Thyroid gland (tissue), 4 donors: ENCODE measurements at places on chromosomes 7 and 10. TPM values are rescaled to one million over a fixed set of nuclear protein-coding genes. Genes with fewer than 3 reads are reported as not detected.

The STEAP2 gene
- total RNA-seq, result 25.9 TPM

The THSD7A gene
- total RNA-seq, result 5.9 TPM

The NME8 gene
- total RNA-seq, result not detected

The MKI67 gene
- 1.1 TPM for total RNA-seq

The GDF2 gene
- not detected for total RNA-seq

The SPACDR gene
- total RNA-seq, result not detected

The SEPTIN14 gene
- total RNA-seq, result not detected

The PRR15 gene
- total RNA-seq, result 2.7 TPM

The SLC16A9 gene
- 35.6 TPM for total RNA-seq

The MXI1 gene
- total RNA-seq, result 57.7 TPM

The SLC18A2 gene
- not detected for total RNA-seq

The GDF10 gene
- total RNA-seq, result 9.1 TPM

The PAX4 gene
- not detected for total RNA-seq

The HTR7 gene
- not detected for total RNA-seq

The ARL4A gene
- total RNA-seq, result 30.6 TPM

The CCL24 gene
- total RNA-seq, result not detected

The CFAP70 gene
- 12.5 TPM for total RNA-seq

The LRRC4 gene
- 3.7 TPM for total RNA-seq

The ARPC1A gene
- 151 TPM for total RNA-seq

The PPIA gene
- 2,051 TPM for total RNA-seq

The SPDYE6 gene
- not detected for total RNA-seq

The STOX1 gene
- 8.9 TPM for total RNA-seq

The PLEKHS1 gene
- total RNA-seq, result not detected

The STEAP1 gene
- 1.4 TPM for total RNA-seq

The SEMA3A gene
- 17.9 TPM for total RNA-seq

The HOXA7 gene
- total RNA-seq, result 0.94 TPM

The PRKAR1B gene
- 15.6 TPM for total RNA-seq

The CNPY4 gene
- 4.1 TPM for total RNA-seq

The TRPV5 gene
- total RNA-seq, result not detected

The INTS1 gene
- 72.3 TPM for total RNA-seq

The NKX1-2 gene
- not detected for total RNA-seq

The SYNPO2L gene
- not detected for total RNA-seq

The ETV1 gene
- total RNA-seq, result 8.9 TPM

The SMNDC1 gene
- total RNA-seq, result 14.2 TPM

The LRGUK gene
- total RNA-seq, result 3.7 TPM

The SGCE gene
- total RNA-seq, result 77.0 TPM

The CYP3A7 gene
- total RNA-seq, result not detected

The CHRM2 gene
- not detected for total RNA-seq

The HBP1 gene
- 172 TPM for total RNA-seq

The RARRES2 gene
- total RNA-seq, result 22.2 TPM

The OR2A42 gene
- 3.7 TPM for total RNA-seq
